ENCODE measurements at places on chromosomes 1 and 21.

DNA sequence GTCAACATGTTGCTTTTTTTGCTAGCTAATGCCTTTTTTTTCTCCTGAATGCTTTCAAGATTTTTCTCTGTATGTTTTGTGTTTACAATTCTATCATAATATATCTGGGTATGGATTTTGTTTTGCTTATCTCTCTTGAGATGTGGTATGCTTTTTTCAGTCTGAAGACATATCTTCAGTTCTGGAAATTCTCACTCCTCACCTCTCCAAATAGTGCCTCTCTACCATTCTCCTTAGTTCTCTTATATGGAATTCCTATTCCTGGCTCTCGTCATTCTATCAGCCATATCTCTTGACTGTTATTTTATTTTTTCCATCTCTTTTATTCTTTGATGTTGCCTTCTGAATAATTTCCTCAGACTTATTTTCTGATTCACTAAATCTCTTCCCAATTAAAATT is 58.4 kb downstream of the IVNS1ABP start:
- no peak for DNase-seq

DNA sequence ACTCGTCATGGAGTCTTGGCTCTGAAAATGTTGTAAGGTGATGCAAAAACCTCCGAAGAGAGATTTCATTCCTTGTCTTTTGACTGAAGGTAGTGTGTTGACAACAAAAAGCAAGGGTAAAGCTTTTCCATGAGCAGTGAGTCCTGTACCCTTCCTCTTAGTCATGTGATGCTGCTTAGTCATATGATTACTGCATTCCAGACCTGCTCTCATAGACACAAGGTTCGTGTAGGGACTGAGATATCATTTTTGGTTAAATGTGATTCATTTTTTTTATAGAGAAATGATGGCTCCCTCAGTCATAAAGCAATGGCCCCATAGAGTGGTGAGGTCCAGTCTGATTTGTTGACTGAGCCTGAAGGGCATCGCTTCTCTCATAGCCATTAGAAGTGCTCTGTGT is 9.2 kb downstream of the KCNJ6 start:
- no peak for DNase-seq

- DNase-seq: no peak
Observed at GRCh38 chr1:115230281-115230680, 107.8 kb downstream of the NGF start.

DNA sequence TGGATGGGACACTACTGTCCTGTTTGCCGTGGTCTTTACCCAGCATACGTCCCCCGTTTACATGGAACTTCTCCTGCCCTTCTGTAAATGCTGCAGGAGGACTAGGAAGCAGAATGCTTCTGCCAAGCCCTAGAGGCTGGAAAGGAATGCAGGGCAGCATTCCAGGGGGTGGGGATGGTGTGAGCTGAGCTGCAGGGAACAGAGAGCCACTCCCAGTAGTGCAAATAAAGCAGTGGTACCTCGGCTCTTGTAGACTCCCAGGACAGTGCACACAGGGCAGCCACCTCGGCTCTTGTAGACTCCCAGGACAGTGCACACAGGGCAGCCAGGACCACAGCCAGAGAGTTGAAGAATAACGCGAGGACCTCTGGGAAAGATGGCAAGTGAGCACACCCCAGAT is 35.4 kb downstream of the PTPRU start:
- DNase-seq: no peak

DNA sequence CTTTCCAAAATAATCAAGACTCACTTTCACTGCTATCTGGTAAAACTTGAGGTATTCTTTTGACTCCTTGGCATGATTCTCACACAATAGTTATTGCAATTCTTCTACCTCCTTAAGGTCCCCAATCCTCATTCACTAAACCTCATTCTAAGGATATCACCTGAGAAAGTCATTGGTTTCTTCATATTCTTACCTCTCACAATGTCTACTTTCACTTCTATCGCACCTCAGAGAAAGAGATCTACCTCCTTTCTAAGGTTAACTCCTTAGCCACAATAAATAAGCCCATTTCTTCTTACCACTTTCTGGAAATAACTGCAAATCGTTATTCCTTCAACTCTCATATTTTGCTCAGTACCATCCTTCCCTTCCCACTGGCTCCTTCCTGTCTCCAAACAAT is 18.7 kb downstream of the HNRNPR start:
- DNase-seq: no peak

- peak; percentile 67 for DNase-seq
Observed at GRCh38 chr21:34639882-34640788, 25.2 kb upstream of the RCAN1 start.

- DNase-seq: peak; percentile 74
Observed at GRCh38 chr1:41687007-41687406, 202.5 kb upstream of the EDN2 start.

DNA sequence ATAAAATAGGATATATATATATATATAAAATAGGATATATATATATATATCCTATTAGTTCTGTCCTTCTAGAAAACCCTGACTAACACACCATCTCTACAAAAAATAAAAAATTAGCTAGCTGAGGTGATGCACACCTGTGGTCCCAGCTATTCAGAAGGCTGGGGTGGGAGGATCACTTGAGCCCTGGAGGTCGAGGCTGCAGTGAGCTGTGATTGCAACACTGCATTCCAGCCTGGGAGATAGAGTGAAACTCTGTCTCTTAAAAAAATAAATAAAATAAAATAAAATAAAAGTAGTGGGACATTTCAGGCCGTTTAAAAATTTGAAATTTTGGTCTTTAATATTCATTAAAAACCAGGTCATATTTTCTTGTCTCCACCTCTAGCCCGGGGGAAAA is 4.2 kb upstream of the RRP1 start:
- DNase-seq: no peak

- DNase-seq: no peak
Observed at GRCh38 chr1:205939690-205940330, 3.4 kb downstream of the SLC26A9 start.

DNA sequence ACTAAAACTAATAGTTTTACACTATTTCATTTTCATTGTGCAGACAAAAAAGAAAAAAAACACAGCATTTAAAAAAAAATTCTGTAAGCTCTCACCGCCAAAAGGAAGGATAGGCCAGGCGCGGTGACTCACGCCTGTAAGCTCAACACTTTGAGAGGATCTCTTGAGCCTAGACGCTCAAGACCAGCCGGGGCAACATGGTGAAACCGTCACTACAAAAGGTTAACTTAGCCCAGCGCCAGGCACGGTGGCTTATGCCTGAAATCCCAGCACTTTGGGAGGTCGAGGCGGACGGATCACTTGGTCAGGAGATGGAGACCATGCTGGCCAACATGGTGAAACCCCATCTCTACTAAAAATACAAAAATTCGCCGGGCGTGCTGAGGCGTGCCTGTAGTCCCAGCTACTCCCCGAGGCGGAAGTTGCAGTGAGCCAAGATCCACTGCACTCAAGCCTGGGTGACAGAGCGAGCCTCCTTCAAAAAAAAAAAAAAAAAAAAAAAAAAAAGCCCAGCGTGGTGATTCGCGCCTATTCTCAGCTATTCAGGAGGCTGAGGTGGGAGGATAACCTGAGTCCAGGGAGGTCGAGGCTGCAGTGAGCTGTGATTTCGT is 14.3 kb upstream of the SPEN start:
- DNase-seq: peak; percentile 71

- no peak for DNase-seq
Observed at GRCh38 chr1:43256675-43257570, 12.9 kb upstream of the TMEM125 start.

Measured in inflammatory macrophage treated with lipopolysaccharide for 4 hours (primary cell).